Fibroblast of the aortic adventitia (primary cell): ENCODE measurements at places on chromosomes 7 and 10.

DNA sequence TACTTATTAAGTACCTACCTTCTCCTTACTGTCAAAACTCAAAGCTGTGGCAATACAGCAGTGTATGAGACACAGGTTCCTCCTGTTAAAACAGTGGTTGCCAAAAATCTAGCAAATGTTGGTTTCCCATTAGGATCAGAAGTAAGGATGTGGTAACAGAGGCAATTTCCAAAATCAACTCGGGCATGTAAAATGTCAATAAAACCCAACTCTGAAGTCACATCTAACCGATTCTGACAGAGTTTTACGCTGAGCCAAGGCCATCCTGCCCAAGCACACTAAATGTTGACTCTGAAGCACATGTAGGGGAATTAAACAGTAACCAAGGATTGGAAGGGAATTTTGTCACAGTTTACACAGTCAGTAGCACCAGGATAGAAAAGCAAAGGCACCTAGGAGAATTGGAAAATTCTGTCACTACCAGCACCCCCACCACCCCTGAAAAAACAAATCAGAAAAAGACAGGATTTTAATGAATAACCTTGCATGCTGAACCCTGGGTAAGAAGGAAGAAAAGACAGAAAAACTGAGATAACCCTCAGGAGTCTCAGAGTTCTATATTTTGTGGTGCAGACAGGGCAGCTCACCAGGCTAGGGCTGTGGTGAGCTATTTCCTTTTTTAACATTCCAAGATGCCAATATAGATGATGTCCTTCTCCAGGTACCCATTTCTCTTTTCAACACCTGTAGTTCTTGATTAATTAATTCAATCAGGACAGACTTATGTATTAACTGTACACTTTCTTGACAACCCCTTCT is 119.5 kb downstream of the DOCK4 start:
- DNase-seq, result no peak

GRCh38 chr10:106830006-106830405 is 334.5 kb downstream of the SORCS1 start:
- DNase-seq, result no peak

GRCh38 chr10:84820120-84820519 is 491.7 kb downstream of the CCSER2 start:
- DNase-seq, result no peak

DNA sequence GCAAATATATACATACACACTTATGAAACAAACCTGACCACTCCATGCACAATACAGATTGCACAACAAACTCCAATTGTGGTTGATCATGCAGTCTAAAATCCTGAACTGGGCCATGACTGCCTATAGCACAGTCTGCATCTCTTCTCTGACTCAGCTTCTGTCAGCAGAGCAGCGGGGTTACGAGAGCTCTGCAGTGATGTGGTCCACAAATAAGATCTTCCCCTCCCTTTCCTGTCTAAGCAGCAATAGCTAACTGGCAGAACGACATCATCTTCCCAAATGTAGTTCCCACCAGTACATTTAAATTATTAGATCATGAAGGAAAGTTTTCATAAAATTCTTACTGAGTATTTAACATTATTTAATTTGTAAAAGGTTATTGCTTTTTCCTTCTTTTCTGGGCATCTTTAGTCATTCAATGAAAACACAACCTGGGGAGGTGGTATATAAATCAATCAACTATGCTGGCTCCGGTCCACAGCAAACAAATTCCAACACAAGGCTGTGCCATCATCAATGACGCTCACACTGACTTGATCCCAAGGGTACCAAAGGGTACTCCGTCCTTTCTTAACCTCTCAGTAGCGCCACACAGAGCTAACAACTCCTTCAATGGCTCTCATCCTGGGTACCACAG is 17.1 kb downstream of the ARHGAP21 start:
- DNase-seq, result peak; percentile 94

- DNase-seq, result peak; percentile 75
These were observed 72.8 kb downstream of the CCNY start for GRCh38 chr10:35409094-35409582.

DNA sequence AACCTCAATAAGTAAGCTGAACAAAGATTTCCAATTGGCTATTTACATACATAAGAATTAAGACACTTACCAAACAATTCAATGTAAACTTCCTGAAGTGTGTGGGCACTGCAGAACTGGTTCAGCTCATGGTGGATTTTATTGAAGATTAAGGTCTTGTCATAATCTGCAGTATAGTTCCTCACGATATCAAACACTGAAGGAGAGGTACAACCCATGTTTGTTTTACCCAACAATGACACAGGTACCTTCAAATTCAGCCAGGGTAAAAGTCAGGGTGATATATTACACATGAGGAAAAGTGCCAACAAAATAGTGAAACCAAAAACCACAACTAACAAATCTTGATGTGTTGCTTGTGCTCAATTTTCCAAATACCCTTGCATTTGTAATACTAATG is 10.0 kb downstream of the ERLIN1 start:
- DNase-seq, result no peak

- DNase-seq, result peak; percentile 16
These were observed 40.9 kb upstream of the FOXK1 start for GRCh38 chr7:4641091-4641666.

- DNase-seq, result peak; percentile 75
These were observed 50.8 kb downstream of the ZRANB1 start for GRCh38 chr10:124992462-124993344.

GRCh38 chr10:63265683-63266235 is 132.6 kb downstream of the NRBF2 start:
- DNase-seq, result peak; percentile 14

GRCh38 chr7:90210981-90211380 is 559 bp upstream of the STEAP2 start:
- DNase-seq, result no peak

DNA sequence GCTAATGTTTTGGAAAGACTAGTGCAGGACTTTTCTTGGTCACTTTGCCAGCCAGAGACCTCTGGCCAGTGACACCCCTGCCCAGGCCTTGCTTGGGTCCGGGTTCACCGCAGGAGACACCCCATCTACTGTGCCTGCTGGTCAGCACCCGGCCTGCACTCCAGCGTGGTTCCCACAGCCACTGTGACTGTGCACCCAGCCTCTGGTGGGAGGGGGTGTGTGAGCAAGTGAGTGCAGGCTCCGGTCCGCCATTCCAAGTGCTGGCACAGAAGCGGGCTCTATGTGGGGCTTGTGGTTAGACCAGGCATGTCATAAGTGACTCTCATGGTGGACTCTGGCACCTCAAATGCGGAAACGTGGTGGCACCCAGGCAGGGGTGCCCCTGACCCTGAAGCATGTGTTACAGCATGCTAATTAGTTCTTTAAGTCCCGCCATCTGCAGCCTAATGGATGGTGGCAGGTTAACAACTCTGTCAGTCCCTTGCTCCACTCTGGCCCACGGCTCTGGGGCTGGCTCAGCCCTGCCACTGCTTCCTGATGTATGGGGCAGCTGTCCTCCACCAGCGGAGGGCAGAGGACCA is 311.9 kb upstream of the HGF start:
- no peak for DNase-seq

DNA sequence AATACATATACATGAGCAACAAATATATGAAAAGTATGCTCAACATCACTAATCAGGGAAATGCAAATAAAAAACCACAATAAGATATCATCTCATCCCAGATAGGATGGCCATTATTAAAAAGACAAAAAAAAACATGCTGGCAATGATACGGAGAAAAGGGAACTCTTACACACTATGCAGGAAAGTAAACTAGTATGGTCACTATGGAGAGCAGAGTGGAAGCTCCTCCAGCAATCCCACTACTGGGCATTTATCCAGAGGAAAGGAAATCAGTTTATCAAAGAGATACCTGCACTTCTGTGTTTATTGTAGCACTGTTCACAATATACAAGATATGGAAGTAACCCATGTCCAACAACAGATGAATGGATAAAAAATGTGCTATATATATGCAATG is 217.5 kb downstream of the SDK1 start:
- DNase-seq, result peak; percentile 41

- DNase-seq, result peak; percentile 57
These were observed 73.8 kb downstream of the DIP2C start for GRCh38 chr10:615583-616152.

DNA sequence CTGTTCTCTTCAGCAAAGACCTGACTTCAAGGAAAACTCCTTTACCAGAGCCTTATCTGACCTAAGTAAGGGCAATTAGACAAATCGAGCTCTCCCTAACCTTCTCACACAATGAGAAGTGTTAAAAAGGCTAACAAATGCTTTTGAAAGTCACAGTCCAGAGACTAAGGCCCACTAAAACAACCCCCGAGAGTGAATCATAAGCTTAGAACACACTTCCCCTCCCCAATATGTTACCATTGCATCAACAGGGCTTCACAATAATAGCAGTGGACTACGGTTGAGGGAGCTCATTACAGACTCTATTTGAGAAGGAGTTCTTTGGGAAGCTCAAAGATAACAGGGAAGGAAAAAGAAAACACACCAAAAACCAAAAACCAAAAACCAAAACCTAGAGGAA is 28.6 kb upstream of the ZEB1 start:
- no peak for DNase-seq

- DNase-seq, result peak; percentile 29
These were observed 52.4 kb downstream of the SORBS1 start for GRCh38 chr10:95508730-95509129.

DNA sequence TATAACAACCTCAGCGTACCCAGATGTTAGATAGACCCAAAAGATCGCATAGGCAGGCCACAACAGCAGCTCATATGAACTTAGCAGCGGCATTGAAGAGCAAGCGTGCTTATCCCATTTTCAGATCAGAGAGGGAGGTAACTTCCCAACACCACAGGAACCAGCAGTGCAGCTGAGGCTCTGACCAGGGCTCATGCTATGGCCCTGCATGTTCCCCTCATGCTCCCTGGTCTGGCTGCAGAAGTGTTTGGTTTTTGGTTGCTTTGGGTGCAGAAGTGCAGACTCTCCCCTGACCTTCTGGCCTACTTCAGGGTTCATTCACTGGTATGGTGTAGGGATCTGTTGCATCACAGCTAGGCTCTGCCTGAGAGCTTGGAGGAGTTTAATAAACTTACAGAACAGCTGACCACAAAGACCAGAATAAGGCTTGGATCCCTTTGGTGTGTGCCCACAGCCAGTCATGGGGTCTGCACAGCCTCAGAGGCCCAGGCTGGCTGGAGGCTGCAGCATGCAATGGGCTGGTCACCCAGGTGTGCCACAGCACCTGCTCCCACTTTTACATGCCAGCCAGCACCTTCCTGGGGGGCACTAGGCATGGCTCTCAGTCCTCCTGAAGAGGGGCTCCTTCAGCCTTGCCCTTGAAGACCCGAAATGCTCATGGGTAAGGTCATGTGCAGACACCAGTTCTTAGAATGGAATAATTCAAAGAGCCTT is 9.1 kb upstream of the CXCL12 start:
- no peak for DNase-seq

GRCh38 chr7:81235997-81236396 is 317.1 kb upstream of the SEMA3C start:
- no peak for DNase-seq

DNA sequence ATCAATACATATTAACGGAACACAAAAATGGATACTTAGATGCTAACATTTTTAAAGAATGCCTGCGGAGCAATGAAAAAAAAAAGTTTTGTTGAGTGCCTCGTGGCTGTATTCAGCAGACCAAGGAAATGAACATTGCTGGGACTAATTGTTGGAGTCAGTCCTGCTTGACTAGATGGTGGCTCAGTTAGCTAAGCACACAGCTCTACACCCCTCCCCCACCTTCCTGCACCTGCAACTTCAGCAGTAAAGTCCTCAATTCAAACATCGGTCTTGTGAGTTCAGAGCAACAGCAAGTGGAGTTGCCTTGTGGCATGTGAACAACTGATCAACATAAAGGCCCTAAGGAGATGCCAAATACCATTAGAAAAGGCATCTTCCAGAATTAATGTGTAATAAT is 326.0 kb upstream of the NPSR1 start:
- DNase-seq, result no peak

DNA sequence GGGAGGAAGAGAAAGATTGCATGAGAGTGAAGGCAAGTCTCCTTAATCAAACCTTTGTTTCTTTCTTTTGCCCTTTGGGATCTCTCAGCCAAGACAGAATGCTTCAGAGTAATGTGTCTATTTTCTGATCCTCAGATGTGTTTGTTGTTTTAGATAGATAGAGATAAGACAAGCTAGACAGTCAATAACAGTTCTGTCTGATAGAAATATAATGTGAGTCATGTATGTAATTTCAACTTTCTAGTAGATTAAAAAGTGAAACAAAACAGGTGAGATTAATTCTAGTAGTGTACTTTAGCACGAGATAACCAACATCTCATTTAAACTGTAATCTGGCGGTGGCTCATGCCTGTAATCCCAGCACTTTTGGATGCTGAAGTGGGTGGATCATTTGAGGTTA is 159.2 kb downstream of the GATA3 start:
- no peak for DNase-seq

DNA sequence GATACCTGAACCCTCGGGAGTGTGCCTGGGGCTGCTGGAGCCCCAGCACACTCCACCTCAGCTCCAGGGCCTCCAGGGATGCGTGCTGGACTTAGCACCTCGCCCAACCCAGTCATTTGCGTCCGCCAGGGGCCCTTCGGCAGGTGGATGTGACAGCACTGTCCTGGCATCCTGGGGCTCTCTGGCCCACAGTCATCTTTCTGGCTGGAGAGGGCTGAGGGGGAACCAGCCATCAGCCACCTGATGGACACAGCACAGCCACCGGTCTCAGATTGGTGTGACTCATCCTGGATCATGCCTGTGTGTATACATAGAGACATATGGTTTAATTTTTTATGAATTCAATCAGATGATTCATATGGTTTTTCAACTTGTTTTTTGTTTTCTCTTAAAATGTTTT is 11.1 kb downstream of the ZNF775 start:
- no peak for DNase-seq

DNA sequence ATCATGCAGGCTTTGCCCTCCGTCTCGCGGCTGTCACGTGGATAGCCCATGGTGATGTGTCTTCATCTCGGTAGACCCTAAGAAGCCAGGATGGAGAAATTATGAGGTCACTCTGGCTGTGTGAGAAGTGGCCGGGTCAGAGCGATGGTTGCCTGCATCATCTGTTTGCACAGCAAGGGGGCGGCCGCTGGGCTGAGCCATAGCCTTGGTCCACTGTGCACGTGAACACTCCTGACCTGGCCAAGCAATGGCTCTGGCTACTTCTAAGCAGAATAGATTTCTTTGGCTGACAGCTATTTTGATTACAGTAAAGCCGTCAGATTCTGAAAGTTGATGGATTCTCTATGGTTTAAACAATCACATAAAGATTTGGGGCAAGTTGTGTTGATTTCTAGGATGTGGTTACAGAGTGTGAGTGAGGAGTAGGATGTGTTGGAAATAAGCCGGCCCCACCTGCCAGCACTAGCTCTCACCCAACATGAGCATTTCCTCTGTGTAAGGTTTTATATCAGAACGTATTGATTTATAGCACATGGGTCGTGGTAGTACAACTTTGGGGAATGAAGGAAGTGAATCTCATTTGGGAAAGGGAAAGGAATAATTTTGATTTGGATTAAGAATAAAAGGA is 214.4 kb upstream of the GPR26 start:
- no peak for DNase-seq

- no peak for DNase-seq
These were observed 388.6 kb downstream of the EXOC4 start for GRCh38 chr7:133641436-133641835.

- peak; percentile 76 for DNase-seq
These were observed 13.9 kb upstream of the PSAP start for GRCh38 chr10:71864911-71865361.
